ENCODE measurements at places on chromosomes 11 and 22. TPM values are rescaled to one million over a fixed set of nuclear protein-coding genes. Genes with fewer than 3 reads are reported as not detected.

Gene GPHA2
- total RNA-seq, result not detected

Gene USP2
- 4.8 TPM for total RNA-seq

Gene OR9I1
- not detected for total RNA-seq

Gene C11orf86
- not detected for total RNA-seq

Gene MMP8
- total RNA-seq, result not detected

GRCh38 chr11:35477901-35478300 is 47.5 kb downstream of the PAMR1 start:
- H3K36me3 ChIP-seq, result no peaks in the 10 kb centered on the region
- H3K4me1 ChIP-seq, result no peaks in the 10 kb centered on the region
- H3K4me3 ChIP-seq, result no peak overlapping the region
- H3K27ac ChIP-seq, result no peak overlapping the region
- H3K27me3 ChIP-seq, result no peaks in the 10 kb centered on the region

DNA sequence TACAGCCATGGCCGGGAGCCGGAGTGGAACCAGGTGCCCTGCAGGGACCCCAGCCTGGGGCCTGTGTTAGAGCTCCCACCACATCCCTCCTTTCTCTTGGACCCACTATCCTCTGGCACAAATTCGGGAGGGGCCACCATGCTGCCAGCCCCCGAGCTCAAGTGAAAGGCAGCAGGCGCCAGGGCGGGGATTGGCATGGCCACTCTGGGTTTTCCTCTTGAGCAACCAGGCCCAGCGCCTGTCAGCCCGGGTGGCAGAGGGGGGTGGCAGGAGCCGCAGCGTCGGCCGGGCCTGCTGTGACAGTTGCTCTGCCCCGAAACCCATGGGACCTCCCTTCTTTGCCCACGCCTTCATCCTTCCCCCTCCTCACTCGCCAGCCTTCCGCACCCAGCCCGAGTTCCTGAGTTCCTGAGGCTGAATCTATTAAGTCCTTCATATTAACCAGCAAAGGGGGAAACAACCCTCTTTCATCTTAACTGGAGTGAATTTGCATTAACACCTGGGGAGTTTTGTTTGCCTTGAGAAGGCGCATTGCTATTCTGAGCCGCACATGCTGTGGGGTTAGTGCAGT is 16.8 kb upstream of the CABP7 start:
- no peak overlapping the region for H3K27ac ChIP-seq
- DNase-seq, result no peak
- no peak overlapping the region for H3K4me3 ChIP-seq
- H3K4me1 ChIP-seq, result no peaks in the 10 kb centered on the region

DNA sequence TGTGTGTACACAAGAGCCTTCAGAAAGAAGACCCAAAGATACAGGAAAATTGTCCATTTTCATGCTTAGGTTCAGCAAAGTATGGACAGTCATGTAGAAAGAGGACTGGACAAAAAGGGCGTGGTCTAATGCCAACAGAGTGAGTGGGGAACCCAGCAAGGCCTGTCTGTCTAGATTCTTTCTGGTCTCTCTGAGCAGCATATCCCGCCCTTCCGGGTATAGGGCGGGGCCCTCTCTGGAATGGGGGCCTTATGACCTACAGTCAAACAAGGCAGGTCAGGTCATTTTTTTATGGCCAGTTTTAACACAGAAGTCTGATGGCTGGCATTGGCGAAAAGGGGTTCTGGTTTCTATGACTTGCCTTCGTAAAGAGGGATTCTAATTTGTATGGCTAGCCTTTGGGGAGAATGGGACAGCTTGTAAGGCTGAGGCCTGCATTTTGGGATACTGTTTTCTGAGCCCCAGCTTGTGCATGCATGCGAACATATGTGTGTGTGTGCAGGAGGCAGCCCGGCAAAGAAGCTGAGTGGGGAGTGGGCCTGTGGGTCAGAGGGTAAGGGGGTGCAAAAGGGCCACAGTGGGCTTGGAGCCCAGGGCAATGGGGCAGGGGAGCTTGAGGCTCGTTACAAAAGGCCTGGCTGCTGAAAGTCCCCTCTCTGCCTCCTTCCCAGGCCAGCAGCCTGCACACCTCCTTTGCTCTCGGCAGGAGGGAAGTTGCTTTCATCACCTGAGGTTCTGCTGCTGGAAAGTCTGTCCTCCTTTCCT is 130.5 kb upstream of the B3GAT1 start:
- DNase-seq, result no peak
- no peak overlapping the region for H3K4me3 ChIP-seq
- H3K4me1 ChIP-seq, result peaks cover 6% of the 10 kb centered on the region
- no peaks in the 10 kb centered on the region for H3K36me3 ChIP-seq
- H3K27me3 ChIP-seq, result no peaks in the 10 kb centered on the region

GRCh38 chr11:19253817-19254216 is 13.1 kb upstream of the E2F8 start:
- H3K36me3 ChIP-seq, result no peaks in the 10 kb centered on the region
- no peak overlapping the region for H3K27ac ChIP-seq
- no peaks in the 10 kb centered on the region for H3K27me3 ChIP-seq
- no peak for DNase-seq

GRCh38 chr11:3196161-3197043 is 22.2 kb downstream of the MRGPRG start:
- no peaks in the 10 kb centered on the region for H3K27me3 ChIP-seq
- H3K4me1 ChIP-seq, result no peaks in the 10 kb centered on the region
- DNase-seq, result no peak
- no peak overlapping the region for H3K27ac ChIP-seq
- no peak overlapping the region for H3K4me3 ChIP-seq

GRCh38 chr22:20204806-20205205 is 54.0 kb upstream of the CCDC188 start:
- DNase-seq, result no peak
- H3K27ac ChIP-seq, result peak overlapping the region; percentile 84
- no peaks in the 10 kb centered on the region for H3K36me3 ChIP-seq
- H3K4me1 ChIP-seq, result peaks cover 60% of the 10 kb centered on the region
- H3K4me3 ChIP-seq, result no peak overlapping the region
- peaks cover 12% of the 10 kb centered on the region for H3K27me3 ChIP-seq

- peaks cover 5% of the 10 kb centered on the region for H3K4me1 ChIP-seq
- no peaks in the 10 kb centered on the region for H3K27me3 ChIP-seq
- peak overlapping the region; percentile 51 for H3K4me3 ChIP-seq
- no peak for DNase-seq
Observed at GRCh38 chr22:17258788-17259148, 39.5 kb upstream of the ADA2 start.
